ENCODE measurements at places on chromosomes 16 and 17. TPM values are rescaled to one million over a fixed set of nuclear protein-coding genes. Genes with fewer than 3 reads are reported as not detected.

GRCh38 chr16:50245417-50246298 is 20.7 kb upstream of the ADCY7 start:
- H3K27ac ChIP-seq, result peak overlapping the region; percentile 83
- no peak for DNase-seq
- H3K4me3 ChIP-seq, result peak overlapping the region; percentile 63

DNA sequence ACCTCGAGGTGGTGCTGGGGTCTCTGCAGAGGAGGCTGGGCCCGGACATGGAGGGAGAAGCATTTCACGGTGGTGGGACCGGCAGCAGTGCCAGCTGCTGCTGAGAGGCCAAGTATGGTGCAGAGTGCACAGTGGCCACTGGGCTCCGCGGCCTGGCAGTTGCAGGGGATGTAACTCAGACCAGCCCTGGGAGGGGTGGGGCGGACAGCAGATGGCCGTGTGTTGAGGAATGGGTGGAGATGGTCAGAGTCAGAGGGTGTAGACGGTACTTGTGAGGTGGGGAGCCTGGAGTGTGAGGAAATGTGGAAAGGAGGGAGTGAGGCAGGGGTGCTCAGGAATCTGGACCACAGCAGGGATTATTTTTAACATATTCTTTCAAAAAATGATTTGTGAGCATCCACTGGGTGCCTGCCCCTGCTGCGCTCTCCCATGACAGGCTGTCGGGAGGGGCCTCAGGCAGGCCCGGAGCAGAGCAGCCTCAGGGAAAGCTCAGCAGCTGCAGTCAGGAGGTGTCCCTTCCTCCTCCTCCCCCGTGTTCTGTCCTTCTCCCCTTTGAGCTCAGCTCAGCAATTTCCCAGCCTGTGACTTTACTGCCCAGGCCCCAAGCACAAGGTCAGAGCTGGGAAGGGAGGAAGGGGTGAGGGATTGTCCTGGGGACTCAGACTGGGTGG is 113.1 kb downstream of the RAP1GAP2 start:
- H3K27ac ChIP-seq, result no peak overlapping the region
- H3K4me3 ChIP-seq, result no peak overlapping the region
- no peak for DNase-seq
- no peaks in the 10 kb centered on the region for H3K27me3 ChIP-seq
- H3K4me1 ChIP-seq, result no peaks in the 10 kb centered on the region

The CDH16 gene
- 2.5 TPM for total RNA-seq

GRCh38 chr17:44595216-44595775 is 38.0 kb downstream of the FZD2 start:
- no peak for DNase-seq
- H3K4me3 ChIP-seq, result no peak overlapping the region
- H3K27me3 ChIP-seq, result no peaks in the 10 kb centered on the region
- no peaks in the 10 kb centered on the region for H3K4me1 ChIP-seq

GRCh38 chr16:48393485-48394354 is 8.5 kb upstream of the SIAH1 start:
- H3K27ac ChIP-seq, result peak overlapping the region; percentile 38
- H3K4me3 ChIP-seq, result no peak overlapping the region
- DNase-seq, result no peak
- H3K4me1 ChIP-seq, result no peaks in the 10 kb centered on the region

Data from esophagus squamous epithelium (tissue), 5 donors.